ENCODE measurements at places on chromosomes 2 and 18.

GRCh38 chr2:210557721-210558120 lies 1.3 kb downstream of the CPS1 start:
- no peak for DNase-seq

DNA sequence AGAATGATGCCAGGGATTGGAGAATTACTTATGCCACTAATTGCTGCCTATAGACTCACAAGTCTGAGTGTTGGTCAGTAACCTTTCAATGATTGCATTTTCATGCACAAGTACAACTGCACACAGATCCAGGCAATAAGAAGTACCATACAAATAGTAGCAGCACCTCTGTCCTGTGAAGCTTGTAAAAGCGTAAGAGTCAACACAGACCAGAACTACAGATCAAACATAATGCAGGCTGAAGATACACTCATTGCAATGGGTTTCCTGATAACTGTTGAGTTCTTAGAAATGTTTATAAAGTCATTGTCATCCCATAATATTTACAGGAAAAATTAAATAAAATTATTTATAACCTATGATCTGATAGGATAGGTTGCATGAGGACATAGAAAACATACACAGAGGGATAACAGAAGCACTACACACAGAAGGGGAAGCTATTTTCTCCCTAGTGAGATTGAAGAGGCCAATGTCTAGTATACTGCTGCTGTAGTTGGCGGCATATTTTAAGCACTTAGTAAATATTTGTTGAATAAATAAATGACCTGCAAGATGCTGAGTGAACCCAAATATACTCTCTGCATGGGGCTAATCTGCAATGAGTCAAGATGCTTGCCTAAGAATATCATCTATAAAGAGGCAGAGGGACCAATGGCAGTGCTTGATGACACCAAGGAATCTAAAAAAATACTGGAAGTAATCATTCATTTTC lies 5.7 kb upstream of the PIK3C3 start:
- no peak for DNase-seq

DNA sequence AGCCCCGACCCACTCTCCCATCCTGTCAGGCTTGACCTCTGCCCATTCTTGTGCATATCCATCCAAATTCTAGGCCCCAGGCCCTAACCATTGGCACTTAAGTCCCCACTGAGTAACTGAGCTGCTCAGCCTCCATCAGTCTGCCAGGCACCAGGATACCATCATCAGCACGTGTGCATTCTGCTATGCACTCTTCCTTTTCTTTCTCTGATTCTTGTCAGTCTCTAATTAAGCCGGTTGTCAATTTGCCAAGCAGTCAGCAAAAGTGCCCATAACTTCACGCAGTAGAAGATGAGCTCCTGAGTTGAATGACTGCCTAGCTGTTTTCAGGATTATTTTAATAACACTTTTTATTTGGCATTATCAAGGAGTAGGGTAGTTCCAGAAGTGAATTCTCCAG lies 107.2 kb downstream of the FEZ2 start:
- DNase-seq, result no peak

DNA sequence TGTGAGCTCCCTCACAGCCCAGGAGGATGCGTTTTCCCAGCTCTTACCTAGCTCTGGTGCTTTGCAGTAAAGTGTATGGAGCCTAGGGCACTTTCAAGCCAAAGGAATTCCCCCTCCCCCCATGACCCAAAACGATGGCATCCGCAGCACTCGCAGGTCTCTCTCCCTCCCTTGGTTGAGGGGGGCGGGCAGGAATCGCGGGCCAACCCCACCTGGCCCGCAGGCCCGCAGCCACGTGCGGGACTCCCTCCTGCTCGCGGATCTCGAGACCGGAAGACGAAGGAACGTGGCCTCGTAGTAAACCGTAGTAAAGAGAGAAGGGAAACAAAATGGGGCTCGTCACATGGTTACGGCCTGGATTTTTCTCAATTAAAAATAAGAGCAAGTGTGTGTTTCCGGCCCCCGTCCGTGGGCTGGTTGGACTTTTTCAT lies 8.5 kb downstream of the IRS1 start:
- peak; percentile 82 for DNase-seq

GRCh38 chr2:55947752-55948151 lies 24.2 kb upstream of the EFEMP1 start:
- DNase-seq, result no peak

DNA sequence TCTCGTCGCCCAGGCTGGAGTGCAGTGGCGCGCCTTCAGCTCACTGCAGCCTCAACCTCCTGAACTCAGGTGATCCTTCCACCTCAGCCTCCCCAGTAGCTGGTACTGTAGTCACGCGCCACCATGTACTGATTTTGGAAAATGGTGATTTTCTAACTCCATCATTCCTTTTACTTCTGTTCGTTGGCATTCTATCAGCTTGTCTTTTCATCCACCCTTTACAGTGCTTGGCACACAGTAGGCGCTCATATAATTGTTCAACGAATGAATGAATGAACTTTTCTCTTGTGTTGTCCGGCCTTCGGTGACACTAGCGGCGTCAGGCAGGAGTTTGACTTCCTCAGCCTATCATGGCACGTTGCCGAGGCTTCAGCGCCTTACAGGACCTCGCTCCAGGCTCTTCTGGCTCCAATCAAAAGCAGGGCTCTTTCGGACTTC lies 373 bp upstream of the MTHFD2 start:
- DNase-seq, result no peak

GRCh38 chr2:225165052-225165451 lies 122.8 kb upstream of the DOCK10 start:
- DNase-seq, result no peak

DNA sequence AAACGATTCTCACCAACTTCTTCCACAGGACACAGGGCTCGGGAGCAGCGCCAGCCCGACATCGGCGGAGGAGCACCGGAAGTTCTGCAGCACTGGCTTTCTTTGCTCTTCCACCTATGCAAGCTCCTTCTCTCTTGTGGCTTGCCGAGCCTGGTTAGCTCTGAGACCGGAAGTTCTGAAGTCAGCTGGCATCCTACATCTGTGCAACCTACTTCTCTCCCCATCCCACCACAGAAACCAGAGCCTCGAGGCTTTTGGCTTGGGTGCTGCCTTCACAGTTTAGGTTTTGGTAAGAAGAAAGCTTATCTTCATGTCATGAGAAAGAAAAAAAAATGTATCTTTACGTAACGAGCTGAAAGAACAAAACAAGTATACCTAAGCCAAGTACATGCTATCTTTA lies 111.7 kb downstream of the ANKRD44 start:
- no peak for DNase-seq

DNA sequence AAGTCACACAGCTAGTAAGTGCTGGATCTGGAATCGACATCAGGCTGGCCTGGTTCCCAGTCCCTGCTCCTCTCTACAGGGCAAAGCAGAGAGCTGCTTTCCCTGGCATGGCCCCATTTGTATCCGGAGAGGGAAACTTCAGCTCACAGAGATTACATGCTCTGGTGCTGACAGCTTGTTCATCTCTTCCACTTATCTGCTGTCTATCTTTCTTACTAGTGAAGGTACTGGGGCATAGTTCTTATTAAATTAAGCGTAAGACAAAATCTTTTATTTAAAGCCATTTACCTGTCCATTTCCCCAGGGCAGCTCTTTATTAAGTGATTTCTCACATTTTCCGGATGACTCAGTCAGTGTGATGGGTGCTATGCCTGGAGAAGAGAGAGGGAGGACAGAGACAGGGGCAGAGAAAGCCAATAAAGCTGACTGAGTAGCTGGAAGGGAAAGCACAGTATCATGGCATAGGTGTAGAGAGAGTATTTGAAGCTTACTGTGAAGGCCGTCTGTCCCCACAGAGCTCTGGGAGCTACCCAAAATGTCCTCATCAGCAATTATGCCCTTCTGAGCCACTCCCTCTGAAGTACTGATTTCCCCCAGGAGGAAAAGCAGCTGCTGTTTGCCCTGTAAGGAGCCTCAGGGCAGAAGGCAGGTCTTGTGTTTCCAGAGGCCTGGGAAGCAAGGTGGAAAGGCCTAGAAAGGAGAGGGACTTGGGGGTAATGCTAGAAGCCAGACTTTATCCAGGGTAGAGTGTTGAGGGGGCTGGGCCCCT lies 44.1 kb upstream of the EPAS1 start:
- DNase-seq, result no peak

DNA sequence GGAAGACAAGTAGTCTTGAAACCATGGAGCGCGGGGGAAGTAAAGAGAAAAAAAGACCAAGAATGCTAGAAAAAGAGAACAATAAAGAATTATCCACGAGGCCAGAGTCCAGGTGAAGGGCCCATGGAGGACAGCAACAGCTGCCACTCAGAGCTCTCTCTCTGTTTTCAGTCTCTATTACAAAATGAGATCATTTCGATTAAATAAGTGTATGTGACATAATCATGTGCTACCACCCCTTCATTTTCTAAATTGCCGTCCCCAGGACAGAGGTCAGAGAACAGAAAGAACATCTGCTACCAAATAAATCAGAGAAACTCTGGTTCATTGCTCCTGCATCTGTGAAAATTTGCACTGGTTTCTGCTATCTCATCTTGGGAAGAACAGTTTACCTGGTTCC lies 838.7 kb downstream of the RNF144A start:
- no peak for DNase-seq

DNA sequence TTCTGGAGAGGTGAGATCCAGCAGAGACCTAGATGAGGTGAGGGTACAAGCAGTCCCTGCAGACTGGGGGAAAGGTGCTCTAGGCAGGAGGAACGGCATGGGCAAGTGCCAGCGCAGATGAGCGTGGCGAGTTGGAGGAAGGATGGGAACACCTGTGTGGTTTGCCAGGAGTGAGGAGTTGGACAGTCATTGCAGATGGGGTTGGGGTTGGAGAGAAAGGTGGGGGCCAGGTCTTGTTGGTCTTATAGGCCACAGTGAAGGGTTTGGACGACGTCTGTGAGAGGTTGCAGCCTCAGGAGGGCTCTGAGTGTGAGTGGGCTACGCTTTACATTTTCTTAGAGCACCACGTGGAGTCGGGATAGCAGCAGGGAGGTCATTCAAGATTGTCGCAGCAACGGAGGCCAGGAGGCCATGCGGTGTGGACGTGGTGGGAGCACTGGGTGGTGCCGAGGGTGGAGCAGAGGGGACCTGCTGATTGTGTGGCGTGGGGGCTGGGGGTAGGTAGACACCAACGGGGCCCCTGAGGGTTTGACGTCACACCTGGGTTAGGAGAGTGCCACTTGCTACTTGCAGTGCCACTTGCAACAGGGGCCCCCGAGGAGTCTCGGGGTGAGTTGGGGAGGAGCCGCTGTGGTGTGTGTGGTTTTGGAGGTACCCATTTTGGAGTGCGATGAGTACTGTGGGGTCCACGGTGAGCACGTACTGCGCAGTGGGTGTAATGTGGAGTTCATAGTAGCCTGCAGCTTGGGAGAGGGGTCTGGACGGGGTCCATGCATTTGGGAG lies 66.2 kb downstream of the LPIN1 start:
- no peak for DNase-seq

GRCh38 chr2:175889701-175890302 lies 112.3 kb downstream of the LNPK start:
- DNase-seq, result no peak

DNA sequence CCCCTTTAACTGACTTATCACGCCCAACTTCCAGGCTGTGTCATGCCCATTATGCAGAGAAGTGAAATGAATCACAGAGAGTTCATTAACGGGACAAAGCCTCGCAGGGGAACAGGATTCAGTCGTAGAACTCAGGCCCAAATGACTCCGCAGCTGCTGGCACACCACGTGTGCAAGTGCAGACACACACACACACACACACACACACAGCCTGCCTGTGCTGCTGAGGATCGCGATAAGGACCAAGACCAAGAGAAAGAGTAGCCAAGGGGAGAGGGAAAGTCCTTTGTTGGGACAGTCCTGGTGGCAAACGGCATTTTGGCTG lies 90.0 kb upstream of the TAF1B start:
- peak; percentile 68 for DNase-seq

GRCh38 chr2:233498126-233498525 lies 68.5 kb downstream of the USP40 start:
- DNase-seq, result no peak

GRCh38 chr2:233444501-233444900 lies 90.2 kb downstream of the DGKD start:
- no peak for DNase-seq

- DNase-seq, result peak; percentile 58
Measured at GRCh38 chr2:55159037-55159651, 72.9 kb downstream of the CLHC1 start.

Measured in large intestine (tissue), 12 donors.